CD4-positive, alpha-beta T cell treated with Interleukin-2 at 100 ng/mL for 4 hours (primary cell): ENCODE measurements at places on chromosomes 3 and 15.

- DNase-seq, result no peak
Observed at GRCh38 chr3:114685161-114685560, 391.3 kb downstream of the TIGIT start.

DNA sequence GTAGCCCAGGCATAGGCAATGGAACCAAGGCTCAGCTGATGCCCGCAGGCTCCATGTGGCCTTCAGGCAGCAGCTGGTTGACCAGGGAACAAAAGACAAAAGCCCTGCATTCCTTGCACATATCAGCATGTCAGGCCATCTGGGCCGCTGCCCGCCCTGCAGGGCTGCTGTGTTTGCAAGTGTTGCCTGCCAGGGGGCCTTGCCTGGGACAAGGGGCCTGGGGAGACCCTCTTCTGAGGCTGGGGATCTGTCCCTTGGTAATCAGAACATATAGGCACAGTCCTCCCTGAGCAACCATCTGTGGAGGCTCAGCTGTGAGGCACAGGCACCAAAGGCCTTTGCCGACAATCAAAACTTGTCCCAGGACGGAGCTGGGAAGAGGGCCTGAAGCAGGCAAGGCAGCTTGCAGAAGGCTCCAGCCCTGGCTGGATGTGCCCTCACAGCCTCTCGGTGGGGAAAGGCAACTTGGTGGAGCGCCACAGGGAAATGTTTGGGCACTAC is 138.2 kb downstream of the TPRA1 start:
- no peak for DNase-seq

GRCh38 chr15:78875107-78875914 is 2.6 kb downstream of the MORF4L1 start:
- DNase-seq, result no peak

DNA sequence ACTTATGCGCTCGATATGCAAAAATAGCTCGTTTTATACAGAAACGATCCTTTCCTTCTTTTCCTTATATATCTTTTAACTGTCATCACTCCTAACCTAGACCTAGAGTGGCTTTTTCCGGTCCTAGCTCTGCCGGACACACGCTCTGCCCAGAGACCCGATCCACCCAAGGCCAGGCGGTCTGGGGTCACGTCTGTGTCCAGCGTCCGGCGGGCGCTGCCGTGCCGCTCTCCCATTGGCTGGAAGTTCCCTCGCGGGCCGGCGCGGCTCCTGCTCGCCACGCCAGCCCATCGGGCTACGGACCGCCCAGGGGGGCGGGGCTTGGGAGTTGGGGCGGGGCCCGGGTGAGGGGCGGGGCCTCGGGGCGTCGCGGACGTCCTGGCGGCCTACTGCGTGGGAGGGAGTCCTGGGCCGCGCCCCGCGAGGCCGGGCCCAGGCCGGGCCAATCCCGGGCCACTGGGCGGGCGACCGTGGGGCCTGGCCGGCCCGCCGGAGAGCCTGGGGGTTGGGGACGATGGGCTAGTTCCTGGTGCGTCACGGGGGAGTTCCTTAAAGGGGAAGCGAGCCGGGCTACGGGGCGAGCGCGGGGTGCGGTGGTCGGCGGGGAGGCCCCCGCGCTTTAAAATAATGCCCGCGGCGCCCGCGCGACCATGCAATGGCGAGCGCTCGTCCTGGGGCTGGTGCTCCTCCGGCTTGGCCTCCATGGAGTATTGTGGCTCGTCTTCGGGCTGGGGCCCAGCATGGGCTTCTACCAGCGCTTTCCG is at the start of gene EDEM1:
EDEM1 (plus strand) TSS at position 552 of the 764 bp plus-strand sequence; CDS start at position 651, 99 bp downstream.
- DNase-seq, result peak; percentile 97

DNA sequence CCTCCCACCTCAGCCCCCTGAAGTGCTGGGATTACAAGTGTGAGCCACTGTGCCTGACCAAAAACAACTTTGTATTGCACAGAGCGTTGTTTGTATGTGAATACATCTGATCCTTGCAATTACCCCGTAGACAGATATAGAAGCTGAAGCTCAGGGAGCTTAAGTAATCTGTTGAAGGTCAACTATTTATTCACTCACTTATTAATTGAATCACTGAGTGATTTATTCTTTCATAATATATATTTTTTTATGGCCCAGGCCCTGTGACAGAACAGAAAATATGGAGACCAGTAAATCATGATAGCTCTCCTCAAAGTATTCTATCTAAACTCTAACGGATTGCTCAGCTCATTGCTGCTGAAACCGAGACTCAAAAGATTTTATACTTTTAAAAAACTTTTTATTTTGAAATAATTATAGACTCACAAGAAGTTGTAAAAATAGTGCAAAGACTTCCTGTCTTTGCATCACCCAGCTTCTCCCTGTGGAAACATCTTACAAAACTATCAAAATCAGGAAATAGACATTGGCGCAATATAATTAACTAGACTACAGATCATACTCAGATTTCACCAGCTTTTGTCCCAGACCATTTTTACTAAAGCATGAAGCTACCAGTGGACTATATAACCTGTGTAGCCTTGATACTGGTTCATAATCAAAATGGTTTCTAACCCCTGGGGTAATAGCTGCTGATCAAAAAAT is 466.1 kb downstream of the PDCD6IP start:
- no peak for DNase-seq

GRCh38 chr3:33201195-33201594 is 17.4 kb downstream of the SUSD5 start:
- DNase-seq, result no peak

DNA sequence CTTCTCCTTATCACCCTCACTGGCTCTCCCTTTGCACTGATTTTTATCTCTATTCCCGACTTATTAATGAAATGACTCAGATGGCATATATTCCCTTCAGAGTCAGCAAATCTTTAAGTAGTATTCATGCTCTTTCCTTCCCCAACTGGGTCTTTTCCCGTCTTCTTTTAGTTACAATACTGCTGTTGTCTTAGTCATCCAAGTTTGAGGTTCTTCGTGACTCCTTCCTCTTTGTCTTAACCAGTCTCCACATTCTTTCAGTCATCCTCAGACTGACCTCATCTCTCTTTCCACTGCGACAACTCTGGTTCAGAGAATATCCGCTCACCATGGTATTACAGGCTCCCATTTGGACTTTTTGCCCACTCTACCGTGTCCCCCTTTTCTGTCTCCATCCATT is 12.4 kb downstream of the WDR5B start:
- no peak for DNase-seq

- DNase-seq, result no peak
Observed at GRCh38 chr3:149535333-149535685, 60.8 kb downstream of the TM4SF4 start.

DNA sequence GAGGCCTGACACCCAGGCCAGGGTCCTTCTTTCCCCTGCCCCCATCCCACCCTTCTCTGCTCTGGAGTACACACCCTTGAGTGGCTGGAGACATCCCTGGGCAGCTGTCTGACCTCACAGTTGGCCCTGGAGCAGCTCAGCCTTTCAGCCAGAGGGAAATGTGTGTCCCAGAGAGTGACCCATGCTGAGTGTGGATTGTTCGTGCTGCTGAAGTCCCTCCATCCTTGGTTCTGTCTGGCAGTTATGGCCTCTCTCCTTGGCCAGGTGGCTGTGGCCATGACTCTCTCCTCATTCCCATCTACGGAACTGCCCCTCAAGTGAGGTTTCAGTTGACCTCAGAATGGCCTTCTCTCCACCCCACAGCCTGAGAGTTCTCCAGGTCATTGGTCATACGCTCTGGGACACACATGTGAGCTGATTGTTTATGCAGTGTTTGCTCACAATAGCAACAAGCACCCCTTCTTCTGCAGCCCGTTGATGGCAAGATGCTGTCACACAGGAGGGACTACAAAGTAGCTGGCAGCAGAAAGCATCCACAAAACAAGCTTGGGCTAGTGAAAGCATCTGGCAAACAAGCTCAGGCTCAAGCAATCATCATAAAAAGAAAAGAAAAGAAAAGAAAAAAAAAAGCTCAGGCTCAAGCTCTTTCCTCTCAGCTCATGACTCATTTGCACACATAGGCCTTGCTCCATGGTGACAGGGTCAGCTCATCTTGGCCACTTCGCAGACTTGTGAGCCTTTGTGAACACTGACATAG is 55.3 kb upstream of the ITGA11 start:
- no peak for DNase-seq

GRCh38 chr3:63089751-63090132 is 188.4 kb upstream of the SYNPR start:
- DNase-seq, result no peak

- DNase-seq, result no peak
Observed at GRCh38 chr15:64515196-64515595, 54.8 kb downstream of the ZNF609 start.

DNA sequence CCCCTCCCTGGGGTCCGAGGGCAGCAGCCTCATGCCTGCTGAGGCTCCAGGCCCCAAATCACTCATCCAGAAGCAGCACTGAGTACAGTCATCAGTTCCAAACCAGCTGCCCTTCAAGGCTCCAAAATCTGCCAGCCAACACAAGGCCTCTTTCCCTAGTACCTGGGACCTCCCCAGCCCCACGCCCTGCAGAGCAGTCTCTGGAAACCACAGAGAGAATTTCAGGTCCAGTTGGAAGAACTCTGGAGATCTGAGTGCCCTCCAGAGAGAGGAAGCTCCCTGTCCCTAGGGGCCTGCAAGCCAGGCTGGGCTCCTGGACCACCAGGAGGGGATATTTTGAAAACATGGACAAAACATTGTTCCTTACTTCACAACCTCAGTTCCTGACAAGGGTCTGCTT is 26.2 kb downstream of the TKT start:
- no peak for DNase-seq

DNA sequence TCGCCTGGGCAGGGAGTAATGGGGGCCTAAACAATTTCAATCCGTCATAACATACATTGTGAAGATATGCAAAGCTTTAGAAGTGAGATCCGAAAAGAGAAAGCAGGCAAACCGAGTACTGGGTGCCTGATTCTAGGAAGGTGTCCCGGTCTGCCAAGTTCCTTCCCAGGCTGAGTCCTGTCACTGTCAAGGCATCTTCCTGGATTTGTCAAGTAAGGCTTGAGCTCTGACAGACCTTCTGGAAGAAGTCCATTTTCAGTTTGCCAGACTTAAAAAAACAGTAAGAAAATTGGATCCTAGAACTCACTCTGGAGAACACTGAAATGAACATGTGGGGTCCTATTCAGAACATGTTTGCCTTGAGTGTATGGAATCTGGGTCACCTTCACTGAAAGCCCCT is 253.9 kb downstream of the RORA start:
- no peak for DNase-seq

DNA sequence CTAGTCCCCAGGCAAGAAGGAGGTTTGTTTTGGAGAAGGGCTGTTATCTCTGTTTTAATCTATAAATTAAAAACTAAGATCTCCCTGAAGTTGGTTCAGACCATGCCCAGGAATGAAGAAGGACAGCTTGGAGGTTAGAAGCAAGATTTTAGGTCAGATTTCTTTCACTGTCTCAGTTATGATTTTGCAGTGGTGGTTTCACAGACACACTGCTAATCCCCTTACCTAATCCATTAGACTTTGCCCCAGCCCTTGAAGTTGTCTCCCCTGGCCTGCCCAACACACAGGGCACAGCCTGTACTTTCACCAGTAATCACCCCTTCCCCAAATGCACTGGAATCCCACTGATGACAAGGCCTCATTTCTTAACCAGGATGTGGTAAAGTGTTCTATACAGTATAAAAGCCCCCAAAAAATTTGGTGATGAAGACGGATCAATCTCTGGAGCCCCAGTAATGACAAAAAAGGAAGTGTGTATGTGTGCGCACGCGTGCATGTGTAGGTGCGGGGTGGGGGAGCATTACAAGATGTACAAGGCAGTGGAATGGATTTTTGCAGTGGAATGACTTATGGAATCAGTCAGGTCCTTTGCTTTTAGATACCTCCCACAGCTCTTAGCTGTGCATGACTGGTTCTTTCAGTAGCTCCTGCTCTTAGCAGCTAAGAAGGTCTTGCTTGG is 73.1 kb upstream of the TERB2 start:
- DNase-seq, result no peak

DNA sequence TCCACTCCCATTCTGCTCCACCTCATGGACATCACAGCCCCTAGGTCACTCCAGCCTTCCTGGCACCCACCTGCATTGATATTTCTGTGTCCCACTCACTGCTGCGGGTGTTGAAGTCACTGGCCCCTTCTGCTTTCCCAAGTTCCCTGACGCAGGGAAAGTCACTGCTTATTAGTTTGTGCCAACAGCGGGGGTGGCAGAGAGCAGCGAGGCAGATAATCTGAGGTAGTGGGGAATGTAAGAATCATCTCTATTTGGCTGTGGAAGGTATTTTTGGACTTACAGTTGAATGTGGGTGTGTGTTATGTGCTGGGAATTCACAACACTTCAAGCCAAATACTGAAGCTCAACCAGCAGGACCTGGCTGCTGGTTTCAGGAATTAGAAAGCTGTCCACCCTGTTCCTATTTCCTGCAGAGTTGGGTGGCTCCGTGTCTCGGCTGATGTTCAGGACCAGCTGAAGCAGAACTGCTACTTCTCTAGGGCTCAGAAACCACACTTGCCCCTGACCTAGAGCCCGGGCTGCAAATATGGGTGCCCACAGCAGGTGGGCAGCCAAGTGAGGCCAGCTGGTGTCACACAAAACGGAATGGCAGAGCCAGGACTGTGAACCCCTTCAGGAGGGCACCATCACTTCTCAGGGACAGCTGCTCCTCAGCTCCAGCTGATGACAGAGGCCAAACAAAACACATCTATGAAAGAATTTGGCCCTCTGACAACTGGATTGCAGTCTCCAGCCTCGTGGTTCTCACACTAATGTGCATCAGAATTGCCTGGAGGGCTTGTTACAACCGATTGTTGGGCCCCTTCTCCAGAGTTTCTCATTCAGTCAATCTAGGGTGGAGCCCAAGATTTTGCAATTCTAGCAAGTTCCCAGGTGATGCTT is 57.7 kb downstream of the SEMA5B start:
- no peak for DNase-seq

- DNase-seq, result no peak
Observed at GRCh38 chr3:52827866-52828376, 2.6 kb downstream of the ITIH4 start.

GRCh38 chr15:32701863-32702262 is 15.9 kb upstream of the GREM1 start:
- DNase-seq, result no peak
